ENCODE measurements at places on chromosomes 13 and 19.

GRCh38 chr19:10008184-10008765 is 2.0 kb downstream of the COL5A3 start:
- DNase-seq = no peak

- no peak for DNase-seq
Observed at GRCh38 chr19:34678421-34678820, 943 bp downstream of the ZNF302 start.

DNA sequence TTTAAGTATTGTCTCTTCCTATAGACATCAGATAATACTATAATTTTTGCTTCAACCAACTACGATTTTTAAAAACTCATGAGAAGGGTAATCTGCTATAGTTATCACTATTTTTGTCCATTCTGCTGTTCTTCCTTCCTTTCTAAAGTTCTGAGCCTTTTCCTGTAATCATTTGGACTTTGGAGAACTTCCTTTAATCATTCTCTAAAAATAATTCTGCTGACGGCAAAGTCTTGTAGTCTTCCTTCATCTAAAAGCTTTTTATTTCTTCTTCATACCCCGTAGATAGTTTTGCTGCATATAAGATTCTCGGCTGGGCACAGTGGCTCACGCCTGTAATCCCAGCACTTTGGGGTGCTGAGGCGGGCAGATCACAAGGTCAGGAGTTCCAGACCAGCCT is 5.1 kb upstream of the FCGBP start:
- DNase-seq = no peak

DNA sequence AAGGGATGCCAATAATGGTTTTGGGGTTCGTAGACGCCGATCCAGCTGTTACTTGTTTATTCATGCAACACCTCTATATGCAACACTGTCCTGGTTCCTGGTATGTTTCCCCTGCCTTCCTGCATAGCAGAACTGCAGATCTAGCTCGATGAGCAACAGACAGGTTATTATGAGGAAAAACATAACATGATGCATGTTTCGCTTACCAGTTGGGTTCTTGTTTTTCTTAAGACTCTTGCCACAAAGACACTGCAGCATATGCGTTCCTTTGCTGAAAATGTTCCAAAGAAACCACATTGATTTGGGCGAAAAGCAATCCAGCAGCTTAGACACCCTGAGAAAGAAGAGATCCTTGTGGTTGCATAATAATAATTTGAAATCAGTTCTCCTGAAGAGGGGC is 583 bp downstream of the FGF14 start:
- DNase-seq = no peak

DNA sequence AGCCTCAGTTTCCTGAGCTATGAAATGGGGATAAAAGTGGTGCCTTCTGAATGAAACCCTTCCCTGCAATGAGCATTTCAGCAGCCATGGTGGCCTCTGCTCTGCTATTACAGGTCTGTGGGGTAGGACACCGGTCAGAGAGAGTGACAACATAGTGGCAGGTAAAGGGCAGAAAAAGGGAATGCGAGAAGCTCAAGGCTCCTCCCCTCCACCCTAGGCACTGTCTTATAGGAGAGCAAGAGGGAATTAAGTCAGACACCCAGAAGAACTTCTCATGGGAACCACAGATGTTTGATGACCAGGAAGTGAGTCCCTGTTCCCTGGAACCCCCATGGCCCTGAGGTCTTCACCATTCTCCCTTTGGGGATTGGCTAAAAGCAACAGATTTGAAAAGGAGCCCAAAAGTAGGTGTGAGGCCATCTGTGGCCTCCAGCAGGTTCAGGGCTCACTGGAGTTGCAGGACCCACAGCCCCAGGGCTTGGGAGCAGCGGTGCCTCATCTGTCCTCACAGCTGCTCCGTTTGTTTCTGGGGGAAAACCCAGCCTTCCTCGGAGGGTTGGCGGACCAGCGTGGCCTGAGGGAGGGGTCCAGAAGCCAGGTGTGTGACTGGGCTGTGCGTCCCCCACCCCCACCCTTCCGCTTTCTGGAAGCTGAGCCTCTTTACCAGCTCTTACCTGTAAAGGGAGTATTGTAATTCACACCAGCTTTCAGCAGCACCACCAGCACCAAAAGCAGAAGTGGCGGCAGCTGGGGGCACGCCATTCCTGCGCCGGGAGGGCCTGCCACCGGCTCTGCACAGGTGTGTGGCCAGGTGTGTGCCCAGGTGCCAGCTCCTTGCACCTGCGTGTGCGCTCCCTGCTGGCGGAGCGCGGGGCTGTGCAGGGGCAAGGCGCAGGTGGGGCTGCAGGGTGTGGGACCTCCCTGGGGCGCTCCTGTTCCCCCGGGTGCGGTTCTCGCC is 19.4 kb downstream of the IQCN start:
- no peak for DNase-seq

DNA sequence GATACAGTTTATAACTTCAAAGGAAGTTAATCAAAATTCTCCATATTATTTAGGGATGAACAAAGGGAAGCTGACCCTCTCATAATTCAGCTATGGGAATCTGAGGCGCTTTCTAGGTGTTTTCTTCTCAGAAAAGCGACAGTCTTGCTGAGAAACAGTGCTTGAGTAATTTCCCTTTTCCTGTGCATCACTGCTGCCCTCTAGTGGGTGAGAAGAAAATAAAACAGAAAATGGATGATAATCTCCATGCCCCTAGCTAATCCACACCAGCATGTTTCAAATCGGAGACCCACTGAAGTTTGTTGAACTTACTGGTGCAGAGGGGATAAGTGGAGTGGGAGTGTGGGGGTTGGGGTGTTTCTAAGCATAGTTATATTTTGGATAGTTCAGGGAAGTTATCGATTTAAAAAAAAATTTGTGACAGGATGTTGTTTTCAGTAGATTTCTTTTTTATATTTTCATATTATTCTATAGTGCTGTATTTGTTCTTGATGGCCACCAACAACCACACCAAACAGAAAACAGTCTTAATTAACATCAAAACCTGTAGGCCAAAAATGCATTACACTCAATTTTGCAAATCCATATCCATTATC is 21.4 kb downstream of the LCP1 start:
- no peak for DNase-seq

GRCh38 chr19:29714953-29715700 is at the start of gene C19orf12:
Gene C19orf12, minus strand, starts transcription at chr19:29715261. Its CDS starts 6,848 bp downstream, at chr19:29708413.
- peak; percentile 54 for DNase-seq

GRCh38 chr13:69331245-69331644 is 776.4 kb upstream of the ATXN8OS start:
- DNase-seq = no peak

- no peak for DNase-seq
Observed at GRCh38 chr19:18839465-18840287, 7.9 kb downstream of the UPF1 start.

- DNase-seq = no peak
Observed at GRCh38 chr13:59416561-59416960, 747.2 kb downstream of the DIAPH3 start.

- no peak for DNase-seq
Observed at GRCh38 chr19:19131989-19132388, 6.3 kb downstream of the TMEM161A start.

DNA sequence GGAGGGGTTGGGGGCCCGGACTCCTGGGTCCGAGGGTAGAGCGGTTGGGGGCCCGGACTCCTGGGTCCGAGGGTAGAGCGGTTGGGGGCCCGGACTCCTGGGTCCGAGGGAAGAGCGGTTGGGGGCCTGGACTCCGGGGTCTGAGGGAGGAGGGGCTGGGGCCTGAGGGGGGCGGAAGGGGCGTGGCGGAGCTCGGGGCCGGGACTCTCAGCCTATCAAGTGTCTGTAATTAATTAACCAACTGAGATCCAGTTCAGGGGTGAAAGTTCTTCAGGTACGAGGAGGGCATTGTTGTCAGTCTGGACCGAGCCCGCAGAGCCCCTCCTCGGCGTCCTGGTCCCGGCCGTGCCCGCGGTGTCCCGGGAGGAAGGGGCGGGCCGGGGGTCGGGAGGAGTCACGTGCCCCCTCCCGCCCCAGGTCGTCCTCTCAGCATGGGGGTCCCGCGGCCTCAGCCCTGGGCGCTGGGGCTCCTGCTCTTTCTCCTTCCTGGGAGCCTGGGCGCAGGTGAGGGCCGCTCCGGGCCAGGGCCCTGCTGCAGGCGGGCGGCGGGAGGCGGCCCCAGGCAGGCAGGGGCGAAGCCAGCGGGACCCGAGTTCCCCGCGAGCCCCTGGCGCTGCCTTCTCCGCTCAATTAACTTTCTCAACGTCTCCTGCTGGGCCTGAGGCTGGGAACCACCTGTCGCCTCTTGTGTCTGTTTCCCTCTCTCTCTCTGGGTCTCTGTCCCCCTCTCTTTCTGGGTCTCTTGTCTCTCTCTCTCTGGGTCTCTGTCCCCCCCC is 697 bp downstream of the FCGRT start:
- no peak for DNase-seq

DNA sequence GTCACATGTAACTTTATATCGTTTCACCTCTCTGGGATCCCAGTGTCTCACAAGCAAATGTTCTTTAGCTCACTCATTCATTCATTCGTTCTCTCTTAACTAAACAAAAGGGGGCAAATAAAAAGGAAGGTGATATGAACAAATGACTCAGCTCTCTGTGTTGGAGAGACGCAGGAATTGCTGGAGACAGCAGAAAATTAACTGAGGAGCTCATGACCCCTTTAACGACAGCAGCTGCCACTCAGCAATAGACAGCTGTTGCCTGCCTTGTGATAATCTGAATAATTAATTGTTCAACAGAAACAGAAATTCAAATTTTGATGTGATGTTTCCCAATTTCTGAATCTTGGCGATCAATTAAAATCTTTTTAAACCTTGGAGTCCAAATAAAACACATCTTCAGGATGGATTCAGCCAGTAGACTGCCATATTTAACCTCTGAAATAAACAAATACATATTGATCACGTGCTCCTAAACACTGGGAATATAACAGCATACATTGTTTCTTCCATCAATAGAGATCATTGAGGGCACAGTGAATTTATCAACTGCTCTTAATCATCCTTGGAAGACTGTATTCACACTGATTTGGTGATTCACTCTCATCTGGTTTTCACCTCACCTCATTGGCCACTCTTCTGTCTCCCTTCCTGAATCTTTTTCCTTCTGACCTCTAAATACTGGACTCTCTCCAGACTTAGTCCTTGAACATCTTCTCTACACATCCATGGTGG is 63.3 kb downstream of the MBNL2 start:
- DNase-seq = no peak

DNA sequence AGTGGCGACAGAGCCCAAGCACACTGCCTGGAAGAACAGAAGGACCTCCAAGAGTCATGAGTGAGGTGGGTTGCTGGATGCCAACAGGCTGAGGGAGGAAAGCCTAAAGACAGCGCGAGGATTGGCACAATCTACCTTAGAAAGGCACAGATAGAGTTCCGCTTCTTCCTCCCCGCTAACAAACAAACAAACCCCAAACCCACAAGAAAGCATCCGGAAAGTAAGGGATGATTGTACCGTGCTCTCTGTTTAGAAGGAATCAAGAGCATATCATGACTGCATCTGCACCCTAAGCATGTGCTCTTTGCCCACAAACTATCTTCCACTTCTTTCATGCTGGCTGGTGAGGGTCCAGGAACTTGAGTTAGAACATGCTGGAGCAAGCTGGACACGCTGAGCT is 233.0 kb upstream of the KLF12 start:
- DNase-seq = no peak

DNA sequence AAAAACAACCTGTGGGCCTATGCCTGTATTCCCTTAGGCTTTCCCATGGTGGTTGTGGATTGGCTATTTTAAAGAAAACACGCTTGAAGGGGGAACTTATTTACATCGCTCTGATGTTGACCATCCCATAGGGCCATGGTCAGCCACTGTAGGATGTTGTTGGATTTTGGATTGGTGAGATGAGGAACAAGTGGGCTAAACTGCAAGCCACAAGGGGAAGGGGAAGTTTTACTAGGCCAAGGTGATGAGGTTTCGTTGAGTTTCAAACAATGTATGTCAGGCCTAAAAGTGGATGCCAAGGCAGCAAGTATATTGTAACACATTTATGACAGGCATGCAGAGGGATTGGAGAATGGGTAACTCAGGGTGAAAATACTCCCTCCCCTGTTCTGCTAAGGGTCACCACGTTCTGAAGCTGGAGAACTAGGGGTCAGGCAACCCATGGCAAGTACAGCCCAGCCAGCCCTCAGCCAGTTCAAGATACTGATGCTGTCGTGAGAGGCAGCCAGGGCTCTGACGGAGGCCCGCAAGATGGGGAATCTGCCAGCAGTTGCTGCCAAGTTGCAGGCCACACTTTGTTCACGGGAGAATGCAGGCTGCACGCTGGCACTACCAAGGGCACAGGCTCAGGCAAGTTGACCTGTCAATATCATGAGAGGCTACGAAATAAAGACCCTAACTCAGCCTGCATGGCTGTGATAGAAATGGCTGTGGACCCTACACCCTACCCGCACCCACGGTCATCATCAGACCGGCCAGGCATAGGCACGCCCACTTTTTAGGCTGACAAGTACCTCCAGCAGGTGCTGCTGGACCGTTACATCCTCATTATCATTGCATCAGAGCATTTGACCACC is 11.1 kb downstream of the IRGC start:
- no peak for DNase-seq

DNA sequence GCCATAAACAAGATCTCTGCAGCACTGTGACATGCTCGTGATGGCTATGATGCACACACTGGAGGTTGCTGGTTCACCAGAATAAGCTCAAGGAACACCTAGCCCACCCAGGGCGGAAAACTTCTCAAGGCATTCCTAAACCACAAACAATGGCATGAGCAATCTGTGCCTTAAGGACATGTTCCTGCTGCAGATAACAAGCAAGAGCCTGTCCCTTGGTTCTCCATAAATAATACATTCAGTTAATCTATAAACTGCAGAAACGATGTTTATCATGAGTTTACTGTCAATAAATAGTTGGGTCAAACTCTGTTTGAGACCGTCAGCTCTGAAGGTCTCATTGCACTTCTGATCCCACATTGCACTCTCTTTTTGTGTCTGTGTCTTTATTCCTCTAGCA is 18.6 kb upstream of the ZNF266 start:
- no peak for DNase-seq

- DNase-seq = peak; percentile 81
Observed at GRCh38 chr19:54168174-54168917, 4.6 kb downstream of the TMC4 start.

DNA sequence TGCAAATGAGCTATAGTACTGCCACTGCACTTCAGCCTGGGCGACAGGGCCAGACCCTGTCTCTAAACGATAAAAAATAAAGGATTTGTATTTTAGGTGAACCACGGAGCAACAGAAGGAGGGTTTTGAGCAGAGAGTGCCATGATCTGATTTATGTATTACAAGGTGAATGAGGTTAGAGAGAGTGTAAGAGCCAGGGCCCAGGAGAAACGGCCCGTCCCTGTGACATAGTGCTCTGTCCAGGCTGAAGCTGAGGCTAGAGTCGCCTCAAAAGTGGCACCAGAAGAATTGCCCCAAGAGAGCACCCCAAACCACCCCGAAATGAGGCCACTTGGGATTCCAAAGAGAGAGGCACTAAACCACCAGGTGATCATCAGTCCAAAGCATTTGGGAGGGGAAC is 16.9 kb downstream of the MAG start:
- no peak for DNase-seq

- no peak for DNase-seq
Observed at GRCh38 chr13:26377038-26377437, 123.1 kb downstream of the CDK8 start.

- DNase-seq = no peak
Observed at GRCh38 chr19:33460221-33460908, 61.2 kb downstream of the PEPD start.

All from gastrocnemius medialis (tissue), 4 donors.